ENCODE measurements at places on chromosomes 3 and 15.
A peak's percentile ranks its signal among the peaks of the same experiment; 100 is the strongest.

DNA sequence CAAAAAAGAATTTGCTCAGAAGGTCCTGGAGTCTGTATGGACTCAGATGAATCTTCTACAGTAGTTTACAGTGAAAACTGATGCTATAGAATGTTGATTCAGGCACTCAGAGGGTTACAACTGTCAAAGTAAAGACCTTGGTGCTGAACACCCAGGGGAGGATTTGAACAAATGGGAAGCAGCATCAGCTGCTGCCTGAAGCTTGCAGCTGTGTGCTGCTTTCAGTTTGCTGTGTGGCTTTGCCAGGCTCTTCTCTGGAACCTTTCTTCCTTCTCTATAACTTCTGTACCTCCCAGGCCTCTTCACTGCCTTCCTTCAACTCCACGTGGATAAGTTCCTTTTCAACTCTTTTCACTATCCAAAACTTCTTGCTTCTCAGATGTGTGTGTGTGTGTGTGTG is 214.2 kb downstream of the GRM7 start:
- no peak for DNase-seq

GRCh38 chr15:101413239-101413638 is 76.3 kb downstream of the PCSK6 start:
- DNase-seq = no peak

DNA sequence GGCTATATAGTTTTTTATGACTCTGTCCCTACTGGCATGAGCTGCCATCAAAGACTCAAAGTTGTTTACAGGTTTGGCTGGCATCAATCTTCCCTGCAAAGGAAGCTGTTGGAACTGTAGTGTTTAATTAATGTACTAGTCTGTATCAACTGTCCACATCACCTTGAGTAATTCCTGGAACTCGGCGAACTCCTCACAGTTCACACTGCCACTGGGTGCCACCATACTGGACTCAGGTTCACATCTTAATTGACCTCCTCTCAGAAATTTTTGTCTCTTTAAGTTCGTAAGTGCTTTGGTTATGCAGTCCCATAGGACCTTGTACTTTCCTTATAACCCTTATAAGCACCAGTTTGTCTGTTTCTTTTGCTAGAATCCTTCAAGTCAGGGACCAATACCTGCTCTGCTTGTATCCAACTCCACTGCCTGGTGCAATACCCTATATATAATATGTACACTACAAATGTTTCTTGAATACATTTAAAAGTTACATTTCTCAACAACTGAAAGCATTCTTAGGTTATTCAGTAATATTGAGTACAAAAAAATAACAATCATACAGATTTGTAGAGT is 3.2 kb downstream of the HIGD1A start:
- DNase-seq = no peak

DNA sequence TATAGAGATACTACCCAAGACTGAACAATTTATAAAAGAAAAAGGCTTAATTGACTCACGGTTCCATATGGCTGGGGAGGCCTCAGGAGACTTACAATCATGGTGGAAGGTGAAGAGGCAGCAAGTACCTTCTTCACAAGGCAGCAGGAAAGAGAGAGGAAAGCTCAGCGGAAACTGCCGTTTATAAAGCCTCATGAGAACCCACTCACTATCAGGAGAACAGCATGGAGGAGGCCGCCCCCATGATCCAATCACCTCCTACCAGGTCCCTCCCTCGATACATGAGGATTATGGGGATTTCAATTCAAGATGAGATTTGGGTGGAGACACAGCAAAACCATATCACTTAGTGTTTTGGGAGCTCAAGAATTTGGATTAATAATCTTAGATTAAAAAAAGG is 240.2 kb downstream of the UACA start:
- no peak for DNase-seq

DNA sequence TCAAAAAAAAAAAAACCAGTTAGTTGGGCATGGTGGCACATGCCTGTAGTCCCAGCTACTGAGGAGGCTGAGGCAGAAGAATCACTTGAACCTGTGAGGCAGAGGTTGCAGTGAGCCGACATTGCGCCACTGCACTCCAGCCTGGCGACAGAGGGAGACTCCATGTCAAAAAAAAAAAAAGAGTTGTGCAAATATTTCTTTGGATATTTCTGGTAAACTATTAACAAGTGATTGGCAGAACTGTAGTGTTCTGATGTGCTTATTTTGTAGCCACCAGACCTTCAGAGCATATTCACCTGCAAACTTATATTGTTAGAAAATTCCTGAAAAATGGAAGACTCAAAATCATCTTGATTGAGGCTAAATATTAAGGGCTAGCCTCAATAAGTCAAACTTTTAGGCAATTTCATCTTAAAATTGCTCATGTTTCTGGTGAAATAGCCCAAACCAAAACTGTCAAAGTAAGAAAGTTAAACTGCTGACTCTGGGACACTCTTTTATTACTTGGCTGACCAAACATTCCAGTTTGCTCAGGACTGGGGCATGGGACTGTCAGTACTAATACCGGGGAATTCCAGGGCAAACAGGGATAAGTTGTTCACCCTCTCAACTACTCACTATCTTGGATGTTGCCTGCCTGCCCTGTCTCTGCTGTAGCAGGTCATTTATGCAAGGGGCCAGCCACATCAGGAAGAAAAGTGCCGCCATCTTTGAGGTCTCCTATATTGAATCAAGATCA is 37.0 kb downstream of the ABHD2 start:
- no peak for DNase-seq

GRCh38 chr3:37224879-37225278 is 50.5 kb upstream of the LRRFIP2 start:
- DNase-seq = no peak

GRCh38 chr3:149638228-149639092 is 19.4 kb downstream of the WWTR1 start:
- DNase-seq = peak; percentile 45

- DNase-seq = no peak
Measured at GRCh38 chr3:123853686-123854372, 30.3 kb downstream of the MYLK start.

Measured in cardiac fibroblast (primary cell).